ENCODE measurements at places on chromosomes 13 and 19.
A peak's percentile ranks its signal among the peaks of the same experiment; 100 is the strongest.

DNA sequence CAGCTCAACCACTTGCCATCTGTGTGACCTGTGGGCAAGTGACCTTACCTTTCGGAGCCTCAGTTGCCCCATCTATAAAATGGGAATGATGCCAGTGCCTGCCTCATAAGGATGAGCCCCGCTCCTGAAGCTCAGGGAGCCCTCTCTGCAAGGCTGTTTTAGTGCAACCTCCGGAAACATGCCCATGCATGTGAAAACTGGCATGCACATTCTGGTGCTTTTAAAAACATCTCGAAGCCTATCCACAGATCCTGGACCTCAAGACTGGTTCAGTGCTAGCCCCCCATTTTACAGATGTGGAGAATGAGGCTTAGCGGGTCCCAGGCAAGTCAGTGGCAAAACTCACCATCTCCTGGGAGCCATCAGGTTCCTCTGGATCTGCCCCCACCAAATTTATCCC is 5.6 kb downstream of the CADM4 start:
- no peak for DNase-seq

DNA sequence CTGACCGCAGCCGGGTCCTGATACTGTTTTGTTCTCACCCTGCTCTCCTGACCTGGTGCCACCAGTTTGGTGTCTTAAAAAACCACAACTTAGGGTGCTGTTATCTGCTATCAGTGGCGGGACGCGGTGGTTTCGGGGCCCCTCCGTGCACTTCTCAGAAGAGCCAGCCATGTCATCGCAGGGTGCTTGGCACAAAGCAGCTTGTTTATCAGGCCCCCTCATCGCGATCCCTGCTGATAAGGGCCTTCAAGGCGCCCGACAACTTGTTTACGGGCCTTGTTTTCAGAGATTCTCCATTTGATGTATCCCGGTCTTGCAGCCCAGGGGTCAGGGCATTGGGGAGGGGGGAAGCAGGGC is 58.1 kb upstream of the KLF2 start:
- no peak for DNase-seq

GRCh38 chr19:4970558-4971423 is 1.9 kb downstream of the KDM4B start:
- DNase-seq: no peak

DNA sequence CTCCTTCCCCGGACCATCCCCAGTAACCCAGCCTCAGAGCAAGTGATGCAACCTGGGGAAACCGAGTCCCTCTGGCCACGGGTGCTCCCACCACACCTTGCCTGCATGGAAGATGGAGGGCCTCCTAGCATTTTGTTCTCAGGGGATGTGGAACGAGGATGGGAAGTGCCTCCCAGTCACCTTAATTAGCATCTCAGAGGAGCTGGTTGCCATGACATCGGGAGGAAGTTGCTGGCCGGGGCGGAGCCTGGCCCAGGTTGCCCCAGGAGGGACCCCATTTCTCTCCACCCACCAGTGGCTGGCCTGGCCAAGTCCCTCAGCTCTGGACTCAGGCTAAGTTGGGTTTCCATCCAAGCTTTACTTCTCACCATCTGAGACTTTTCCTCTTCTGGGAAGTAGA is 24.1 kb upstream of the PTPRS start:
- no peak for DNase-seq

GRCh38 chr13:96018135-96018534 is 35.1 kb downstream of the UGGT2 start:
- no peak for DNase-seq

DNA sequence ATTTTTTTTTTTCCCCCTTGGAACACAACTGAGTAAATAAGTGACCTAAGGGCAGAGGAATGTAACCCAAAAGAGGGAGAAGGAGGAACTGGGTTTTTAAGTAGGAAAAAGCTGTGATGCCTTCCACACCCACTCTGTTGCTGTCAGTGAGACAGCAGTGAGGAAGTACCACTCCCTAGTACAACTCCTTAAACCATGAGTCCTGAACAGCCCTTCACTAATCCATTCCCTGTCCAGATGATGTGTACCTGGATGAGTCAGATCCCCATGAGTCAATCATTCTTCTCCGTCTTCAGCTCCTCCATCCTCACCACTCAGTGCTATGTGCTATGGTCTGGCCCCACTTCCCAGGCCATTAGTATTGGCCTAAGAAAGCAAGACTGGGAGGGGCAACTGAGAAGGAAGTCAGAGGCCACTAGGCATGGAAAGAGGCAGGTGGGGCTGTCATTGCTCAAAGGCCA is 12.9 kb upstream of the CXCL17 start:
- no peak for DNase-seq

GRCh38 chr13:97914540-97914939 is 38.9 kb upstream of the IPO5 start:
- no peak for DNase-seq

DNA sequence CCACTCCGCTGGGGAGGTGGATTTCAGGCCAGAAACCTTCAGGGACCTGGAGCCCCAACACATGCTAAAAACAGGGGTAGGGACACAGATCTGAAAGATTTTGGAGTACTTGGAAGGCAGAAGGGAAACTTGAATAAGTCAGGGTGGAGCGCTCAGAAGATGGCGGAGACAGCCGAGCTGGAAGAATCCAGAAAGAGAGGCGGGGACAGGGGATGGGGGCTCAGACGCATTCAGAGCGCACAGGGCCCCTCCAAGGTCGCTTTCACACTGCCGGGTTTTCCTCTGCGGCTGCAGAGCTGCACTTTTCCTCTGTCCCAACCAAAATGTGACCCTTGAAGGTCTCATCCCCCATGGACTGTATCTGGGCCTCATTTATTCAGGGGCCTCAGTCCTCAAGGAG is 56.9 kb downstream of the ERICH4 start:
- DNase-seq: no peak

DNA sequence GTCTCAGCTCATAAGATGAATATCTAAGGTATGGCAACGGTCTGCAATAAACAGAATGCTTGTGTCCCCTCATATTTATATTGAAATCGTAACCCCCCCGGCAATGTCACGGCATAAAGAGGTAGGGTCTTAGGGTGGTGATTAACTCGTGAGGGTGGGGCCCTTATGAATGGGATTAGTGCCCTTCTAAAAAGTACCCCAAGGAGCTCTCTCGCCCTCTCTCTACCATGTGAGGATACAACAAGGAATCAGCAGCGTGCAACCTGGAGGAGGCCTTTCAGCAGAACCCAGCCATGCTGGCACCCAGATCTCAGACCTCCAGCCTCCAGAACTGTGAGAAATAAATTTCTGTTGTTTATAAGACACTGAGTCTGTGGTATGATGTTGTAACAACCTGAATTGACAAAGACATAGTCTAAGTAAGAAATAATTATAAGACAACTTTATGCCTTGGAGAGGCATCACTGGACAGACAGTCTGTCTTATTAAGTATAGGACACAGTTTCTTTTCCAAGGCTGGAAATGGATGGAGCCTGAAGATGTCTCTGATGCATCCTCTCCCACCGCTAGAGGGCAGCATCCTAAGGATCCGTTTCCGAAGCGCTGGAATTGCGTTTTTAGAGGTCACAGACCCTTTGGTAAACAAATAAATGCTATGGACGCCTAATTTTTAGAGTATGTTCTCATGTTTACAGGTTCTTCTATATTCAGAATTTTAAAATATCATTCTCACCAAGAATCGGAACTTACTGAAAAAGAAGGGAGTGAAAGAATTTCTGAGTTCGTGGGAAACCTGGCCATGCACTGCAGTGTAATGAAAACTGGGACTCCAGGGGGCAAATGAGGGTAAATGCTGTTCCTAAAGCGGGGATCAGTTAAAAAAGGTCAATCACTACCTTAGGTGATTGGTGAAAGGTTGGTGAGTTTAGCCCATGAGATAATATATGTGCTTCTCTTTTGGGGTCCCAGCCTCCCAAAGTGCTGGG is 13.3 kb upstream of the LEUTX start:
- no peak for DNase-seq

DNA sequence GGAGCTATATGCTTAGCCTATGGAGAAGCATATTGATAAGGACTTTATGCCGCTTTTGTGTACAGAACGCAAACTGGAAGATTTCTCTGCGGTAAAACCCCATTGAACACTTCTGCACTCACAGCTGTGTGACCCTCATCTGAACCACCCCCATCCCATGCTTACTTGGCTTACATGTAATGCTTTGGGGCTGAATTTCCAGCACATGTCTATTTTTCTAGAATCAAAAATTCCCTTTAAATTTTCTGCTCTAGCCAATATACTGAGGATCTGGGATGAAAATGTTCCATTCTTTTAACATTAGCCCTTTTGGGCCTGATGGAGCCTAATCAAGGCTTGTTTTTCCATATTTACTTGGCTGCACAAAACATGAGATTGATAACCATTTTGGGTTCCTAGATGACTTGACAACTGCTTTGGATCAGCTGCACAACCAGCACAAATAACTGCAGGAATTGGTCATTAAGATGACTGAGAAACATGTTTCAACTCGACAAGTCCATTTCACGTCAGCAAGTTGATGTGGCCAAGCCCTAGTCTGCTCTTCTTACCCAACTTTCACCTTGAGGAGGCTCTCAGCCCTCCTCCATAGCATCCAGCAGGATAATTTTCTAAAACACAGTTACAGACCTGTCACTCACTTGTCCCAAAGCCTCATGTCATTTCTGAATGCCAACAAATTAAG is 52.4 kb downstream of the TNFSF11 start:
- DNase-seq: no peak

GRCh38 chr13:33183431-33184111 is 102.0 kb downstream of the STARD13 start:
- peak; percentile 1 for DNase-seq

DNA sequence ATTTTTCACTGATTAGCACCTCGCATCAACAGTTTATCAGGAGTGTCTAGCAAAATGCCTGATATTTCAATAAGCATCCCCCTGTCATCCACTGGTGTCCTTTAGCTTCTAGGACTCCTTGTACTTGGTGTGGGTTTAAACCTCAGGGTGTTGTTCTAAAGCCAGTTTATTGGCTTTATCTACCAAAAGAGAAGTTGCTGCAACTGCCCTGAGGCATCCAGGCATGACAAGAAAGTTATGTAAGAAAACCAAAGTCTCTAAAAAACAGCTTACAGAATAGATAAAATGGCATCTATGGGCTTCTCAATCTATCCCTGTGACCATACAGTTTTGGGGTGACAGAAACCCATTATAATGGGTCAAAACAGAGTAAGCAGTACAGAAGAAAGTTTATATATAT is 120.3 kb upstream of the ZNF91 start:
- no peak for DNase-seq

GRCh38 chr19:17504030-17504429 is 7.4 kb upstream of the PGLS start:
- no peak for DNase-seq

GRCh38 chr13:51818781-51819511 is 15.0 kb upstream of the DHRS12 start:
- DNase-seq: no peak

- DNase-seq: no peak
Measured at GRCh38 chr13:75927183-75927669, 291.1 kb downstream of the LMO7 start.

GRCh38 chr19:42197375-42197817 is 20.1 kb downstream of the DEDD2 start:
- DNase-seq: no peak

DNA sequence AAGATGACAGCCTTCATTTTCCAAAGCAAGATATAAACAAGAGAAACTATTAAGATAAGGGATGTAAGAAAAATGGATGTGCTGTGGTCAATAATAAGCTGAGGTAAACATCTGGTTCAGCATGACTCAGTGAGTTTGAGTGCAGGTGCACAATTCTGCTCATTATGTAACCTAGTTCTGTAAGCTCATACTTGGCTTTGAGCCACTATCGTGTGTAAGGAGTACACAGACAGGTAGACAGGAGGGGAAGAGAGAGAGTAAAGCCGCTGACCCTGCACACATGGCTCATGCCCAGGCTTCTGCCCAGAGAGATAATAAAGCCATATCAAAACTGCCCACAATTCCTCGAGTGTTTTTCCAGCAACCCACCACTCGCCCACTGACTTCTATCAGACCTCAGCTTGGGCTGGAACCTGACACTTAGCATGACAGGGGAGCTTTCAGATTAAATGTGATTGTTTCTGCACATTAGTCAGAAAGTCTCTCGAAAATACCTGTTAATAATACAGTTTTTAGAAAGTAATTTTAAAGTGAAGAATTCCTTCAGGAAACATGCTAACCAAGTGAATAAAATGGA is 51.7 kb downstream of the ZNF91 start:
- no peak for DNase-seq

DNA sequence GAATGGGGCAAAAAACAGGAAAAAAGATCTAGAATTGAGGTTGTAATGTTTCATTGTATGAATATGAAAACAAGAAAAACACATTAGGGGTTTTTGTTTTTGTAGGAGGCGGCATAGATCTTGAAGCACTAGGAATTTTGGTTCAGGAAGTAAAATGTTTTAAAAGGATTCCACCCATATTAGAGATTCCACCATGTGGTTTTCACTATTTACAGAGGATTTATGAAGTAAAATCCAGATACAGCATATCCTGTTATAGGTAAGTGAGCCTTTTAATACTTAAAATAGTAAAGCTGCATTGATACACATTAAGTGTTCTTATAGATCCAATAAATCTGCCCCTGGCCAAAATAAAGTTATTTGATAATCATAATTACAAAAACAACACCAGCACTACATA is 61.4 kb downstream of the MICU2 start:
- no peak for DNase-seq

DNA sequence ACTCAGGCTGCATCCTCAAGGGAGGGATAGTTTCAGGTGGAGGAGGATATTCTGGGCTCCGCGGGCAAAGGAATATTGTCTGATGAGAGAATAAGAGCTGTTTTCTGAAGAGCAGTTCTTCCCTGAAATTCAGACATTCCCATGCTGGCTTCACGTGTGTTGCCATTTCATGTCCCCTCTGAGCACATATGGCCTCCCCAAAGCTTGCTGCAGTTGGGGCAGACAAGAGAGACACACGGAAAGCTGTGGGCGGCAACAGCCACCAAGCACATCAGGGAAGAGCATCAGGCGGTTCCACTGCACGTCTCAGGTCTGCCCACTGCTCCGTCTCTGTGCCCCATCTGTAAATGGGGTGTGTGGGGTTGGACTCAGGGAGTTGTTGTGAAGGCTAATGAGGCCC is 247.5 kb upstream of the TSHZ3 start:
- DNase-seq: no peak

- no peak for DNase-seq
Measured at GRCh38 chr13:39318161-39318560, 279.9 kb downstream of the NHLRC3 start.

DNA sequence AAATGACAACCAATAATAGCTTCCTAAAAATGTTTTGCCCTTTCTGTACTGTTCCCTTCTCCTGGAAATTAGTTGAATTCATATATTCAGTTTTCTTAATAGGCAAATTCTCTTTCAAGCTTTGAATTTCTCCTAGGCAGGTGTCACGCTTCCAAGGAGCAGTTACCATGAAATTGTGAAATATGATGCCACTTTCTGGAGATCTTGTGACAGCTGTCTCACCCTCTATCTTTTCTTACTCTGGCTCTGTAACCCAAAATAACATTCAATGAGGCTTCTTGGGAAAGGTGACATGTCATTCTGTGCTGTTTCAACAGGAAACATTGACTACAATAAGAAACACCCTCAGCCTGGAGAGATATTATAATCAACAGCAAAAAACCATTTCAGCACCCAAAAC is 80.3 kb upstream of the MRI1 start:
- DNase-seq: no peak

GRCh38 chr13:32041429-32041828 is 9.9 kb downstream of the FRY start:
- no peak for DNase-seq

Data from anterior cingulate cortex (tissue), 58 donors.